Choroid plexus epithelial cell (primary cell): ENCODE measurements at places on chromosomes 7 and 10.

GRCh38 chr10:33113466-33113865, 155.4 kb upstream of the ITGB1 start:
- DNase-seq = peak; percentile 86

DNA sequence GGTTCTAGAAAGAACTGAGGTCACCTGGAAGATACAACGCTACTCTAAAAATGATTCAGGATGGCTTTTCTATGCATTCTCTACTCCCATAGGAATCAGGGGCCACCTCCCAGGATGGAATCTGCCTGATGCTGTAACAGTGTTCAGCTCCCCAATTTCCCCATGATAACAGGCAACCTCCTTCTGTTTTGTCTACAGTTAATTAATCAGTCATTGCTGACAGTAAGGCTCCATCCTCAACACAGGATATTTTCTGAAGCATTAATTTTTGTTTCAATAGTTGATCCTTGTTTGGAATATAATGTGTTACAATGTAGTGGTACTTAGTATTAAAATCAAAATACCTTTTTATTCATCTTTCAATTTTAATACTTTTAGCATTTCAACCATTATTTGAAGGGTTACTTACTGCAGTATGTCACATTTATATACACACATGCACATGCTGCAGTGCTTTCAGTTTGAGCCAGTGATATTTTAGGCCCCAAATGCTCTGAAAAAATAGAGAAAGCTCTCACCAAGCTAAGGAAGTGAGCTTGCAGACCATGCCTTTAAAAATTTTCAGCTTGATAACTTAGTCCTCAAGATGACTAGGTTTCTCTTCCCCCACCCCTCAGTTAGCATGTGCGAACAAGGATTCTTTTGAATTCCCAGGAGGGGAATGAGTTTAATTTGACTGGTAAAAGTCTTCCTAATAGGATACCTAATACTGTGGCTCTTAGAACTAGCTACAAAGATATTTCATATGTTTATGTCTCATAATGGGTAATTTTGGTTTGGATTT, 592 bp upstream of the PIK3CG start:
- no peak for DNase-seq

DNA sequence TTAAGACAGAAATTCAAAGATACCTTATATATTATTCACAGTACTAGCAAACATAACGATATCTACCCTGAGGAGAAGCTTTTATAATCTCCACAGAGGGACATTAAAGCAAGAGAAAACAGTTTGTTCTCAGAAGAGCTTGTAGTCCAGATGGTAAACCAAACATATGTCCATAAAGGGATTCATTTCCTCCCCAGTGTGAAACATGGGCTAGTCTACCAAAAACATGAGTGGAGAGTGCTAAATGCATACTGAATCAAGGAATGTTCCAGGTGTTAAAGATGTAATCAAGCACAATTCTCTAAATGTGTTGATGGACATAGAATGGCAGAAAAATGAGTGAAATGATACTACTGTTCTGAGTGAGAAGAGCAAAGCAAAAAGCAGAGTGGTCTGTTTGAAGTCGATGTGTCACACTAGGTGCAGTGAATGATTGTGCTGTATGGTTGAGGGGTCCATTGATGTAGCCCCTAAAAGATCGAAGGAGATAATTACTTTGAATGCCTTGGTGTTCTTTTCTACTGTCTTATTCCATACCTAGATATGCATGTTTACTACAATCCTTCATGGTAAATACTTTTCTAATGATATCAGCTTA, 25.3 kb downstream of the BCAP29 start:
- no peak for DNase-seq

GRCh38 chr7:69608049-69608448, 9.8 kb downstream of the AUTS2 start:
- DNase-seq = no peak

DNA sequence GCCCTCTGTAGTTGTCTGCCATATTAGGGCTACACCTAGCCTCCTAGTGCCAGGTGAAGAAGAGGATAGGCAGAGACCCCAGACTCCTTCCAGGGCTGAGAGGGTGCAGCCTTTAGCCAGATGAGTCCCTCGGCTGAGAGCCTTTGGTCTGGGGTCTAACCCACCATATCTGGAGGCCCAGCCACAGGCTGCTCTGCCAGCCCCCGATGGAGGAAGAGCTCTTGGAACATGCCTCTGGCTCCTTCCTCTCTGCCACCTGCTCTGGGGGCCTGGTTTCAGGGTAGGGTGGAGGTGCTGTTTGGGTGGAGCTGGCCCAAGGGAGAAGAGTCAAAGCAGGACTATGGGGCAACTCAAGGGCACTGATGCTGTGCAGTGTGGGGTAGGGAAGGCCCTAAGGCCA, 1.4 kb downstream of the LRRC18 start:
- DNase-seq = no peak

- DNase-seq = no peak
Measured at GRCh38 chr7:44064791-44065430, 456 bp downstream of the PGAM2 start.

- DNase-seq = no peak
Measured at GRCh38 chr10:80196950-80197315, 8.4 kb downstream of the ANXA11 start.

DNA sequence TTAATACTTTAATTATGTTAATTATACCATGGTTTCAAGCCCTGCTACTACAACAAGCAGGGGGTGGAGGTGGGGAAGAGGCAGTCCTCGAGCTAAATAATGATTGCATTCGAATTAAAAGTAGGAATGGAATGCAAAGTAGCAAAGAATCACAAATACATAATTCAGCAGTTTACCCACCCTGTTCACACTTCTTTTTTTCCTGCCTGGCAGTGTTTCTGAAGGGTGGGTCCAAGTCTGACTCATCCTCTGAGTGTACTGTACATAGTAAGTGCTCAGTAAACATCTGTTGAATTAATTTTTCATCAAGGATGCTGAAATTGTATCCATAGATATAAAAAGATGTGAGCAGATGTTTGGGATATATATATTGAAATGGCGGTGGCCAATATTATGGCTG, 778.8 kb downstream of the LRMDA start:
- DNase-seq = no peak

DNA sequence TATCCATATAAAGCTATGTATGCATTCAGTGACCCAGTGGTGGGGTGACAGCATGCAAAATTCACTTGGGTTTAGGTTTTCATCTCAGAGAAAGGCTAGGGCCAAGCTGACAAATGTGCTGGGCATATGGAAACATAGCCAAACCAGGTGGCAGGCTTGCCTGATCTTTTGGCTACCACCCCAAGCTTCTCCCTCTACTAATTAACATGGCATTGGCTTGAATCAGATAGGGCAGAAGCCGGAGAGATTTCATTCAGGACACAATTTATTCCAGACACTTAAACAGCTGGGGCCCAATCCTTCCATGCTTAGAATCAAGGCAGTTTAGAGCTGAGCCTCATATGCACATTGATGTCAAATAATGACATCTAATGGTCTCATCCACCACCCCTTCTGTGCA, 95.5 kb upstream of the AGK start:
- DNase-seq = no peak
